Skeletal muscle cell (primary cell): ENCODE measurements at places on chromosomes 3 and 15.

GRCh38 chr15:61237400-61237799 lies 8.3 kb upstream of the RORA start:
- no peak for DNase-seq

- DNase-seq, result no peak
Observed at GRCh38 chr15:74400915-74401757, 32.6 kb downstream of the SEMA7A start.

DNA sequence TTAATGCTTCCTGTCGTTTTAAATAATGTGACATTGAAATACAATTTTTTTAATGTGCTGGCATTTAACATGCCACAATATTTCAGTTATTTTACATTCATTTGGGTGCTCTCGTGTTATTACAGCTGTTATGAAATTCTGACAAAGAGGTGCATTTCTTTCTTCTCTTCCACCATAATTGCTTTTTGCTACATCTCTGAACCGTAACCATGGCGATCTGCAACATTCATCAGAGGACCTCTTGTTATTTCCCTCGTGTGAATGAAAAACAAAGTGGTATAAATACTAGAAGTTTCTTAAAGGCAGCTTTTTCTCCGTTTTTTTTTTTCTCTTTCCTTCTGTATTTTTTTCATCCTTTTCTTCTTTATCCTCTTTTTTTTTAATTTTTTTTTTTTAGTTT lies 316.4 kb downstream of the MCTP2 start:
- DNase-seq, result no peak

DNA sequence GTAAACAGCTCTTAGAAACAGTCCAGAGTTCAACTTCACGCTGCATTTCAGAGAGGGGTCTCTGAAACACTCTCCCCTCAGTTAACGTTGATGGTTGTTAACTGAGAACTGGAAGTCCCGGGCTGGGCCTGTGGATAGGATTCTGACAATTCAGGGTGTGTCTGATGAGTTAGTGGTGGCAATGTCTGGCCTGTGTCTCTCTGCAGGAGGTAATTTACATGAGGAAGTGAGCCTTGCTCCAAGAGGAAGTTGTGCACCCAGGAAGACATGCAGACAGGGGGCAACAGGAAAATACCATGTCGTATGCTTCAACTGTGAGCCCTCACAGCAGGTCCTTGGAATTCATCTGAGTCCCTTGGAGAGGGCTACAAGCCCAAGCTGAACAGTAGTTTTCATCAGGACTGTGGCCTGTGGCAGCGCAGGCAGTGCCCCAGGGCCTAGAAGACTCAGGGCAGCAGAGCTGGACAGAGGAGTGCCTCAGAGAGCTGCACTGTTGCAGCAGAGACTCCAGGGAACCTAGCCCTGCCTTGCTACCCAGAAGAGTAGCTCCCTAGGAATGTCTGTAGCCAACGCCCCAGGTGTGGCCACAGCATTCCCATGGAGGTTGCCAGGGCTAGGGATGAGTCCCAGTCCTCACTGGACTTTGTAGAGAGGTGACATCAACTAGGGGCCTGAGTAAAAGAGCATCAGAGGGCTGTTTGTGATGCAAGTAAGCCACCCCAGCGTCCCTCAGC lies 104.6 kb upstream of the SELENOK start:
- no peak for DNase-seq

- DNase-seq, result no peak
Observed at GRCh38 chr3:33833408-33834095, 35.1 kb downstream of the PDCD6IP start.

GRCh38 chr15:92878593-92879053 lies 21.5 kb upstream of the CHD2 start:
- DNase-seq, result no peak
